ENCODE measurements at places on chromosomes 2 and 18.

DNA sequence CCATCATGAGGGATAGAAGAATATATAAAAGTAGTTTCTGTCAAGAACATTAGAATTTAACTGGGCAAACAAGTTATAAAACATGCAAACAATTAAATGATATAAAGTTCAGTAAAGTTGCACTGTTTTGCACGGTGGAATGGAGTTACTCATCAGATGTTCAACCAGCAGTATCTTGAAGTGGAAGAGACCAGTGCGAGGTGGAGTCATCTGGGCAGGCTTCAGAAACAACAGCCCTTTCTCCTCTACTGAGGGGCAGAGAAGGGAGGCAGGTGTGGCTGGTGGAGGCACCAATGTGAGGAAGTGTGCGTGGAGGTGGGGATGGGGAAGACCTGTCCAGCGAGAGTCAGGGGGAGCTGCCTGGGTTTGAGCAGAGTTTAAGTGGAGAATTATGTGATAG is 7.5 kb downstream of the EFR3B start:
- no peak for DNase-seq

DNA sequence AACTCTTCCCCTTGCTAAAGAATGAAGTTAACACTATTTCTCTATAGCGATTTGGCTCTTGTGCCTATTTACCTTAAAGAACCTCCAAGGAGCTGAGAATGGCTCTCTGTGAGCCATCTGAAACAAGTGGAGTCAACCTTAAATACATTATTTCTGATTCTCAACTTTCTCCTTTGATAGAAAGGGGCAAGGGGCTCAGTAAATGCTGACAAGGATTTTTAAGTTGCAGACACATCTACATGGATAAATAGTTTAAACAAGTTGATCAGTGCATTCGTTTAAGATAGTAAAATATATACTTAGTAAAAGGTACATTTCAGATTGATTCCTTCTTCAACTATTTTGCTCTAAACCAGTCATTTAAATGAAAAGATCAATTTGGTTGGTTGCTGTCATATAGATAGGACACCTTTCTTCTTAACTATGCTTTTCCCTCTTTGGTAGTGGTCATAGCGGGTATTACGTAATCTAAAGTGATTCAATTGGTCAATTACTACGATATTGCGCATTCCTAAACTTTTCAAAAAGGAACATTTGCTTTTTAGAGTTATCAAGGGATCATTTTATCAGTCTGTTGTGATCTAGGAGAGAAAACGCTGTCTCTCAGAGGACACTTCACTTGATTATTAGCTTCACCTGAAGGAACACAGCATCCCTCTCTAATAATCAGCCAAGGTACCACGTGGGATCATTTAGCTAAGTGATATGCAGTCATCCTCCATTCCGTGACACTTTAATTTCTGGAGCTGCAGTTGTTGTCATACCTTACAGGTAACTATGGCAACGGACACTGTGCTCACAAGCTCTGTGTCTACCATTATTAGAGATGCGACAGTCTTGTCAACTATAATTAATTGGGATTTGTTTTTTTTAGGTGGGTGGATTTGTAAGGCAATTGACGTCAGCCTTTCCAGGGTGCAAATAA is 50.9 kb upstream of the KCNE4 start:
- DNase-seq = no peak

- no peak for DNase-seq
Measured at GRCh38 chr2:3107567-3107966, 270.1 kb downstream of the EIPR1 start.

- no peak for DNase-seq
Measured at GRCh38 chr18:51563396-51563795, 365.9 kb upstream of the MEX3C start.

GRCh38 chr2:26870585-26871095 is 22.7 kb downstream of the DPYSL5 start:
- no peak for DNase-seq

DNA sequence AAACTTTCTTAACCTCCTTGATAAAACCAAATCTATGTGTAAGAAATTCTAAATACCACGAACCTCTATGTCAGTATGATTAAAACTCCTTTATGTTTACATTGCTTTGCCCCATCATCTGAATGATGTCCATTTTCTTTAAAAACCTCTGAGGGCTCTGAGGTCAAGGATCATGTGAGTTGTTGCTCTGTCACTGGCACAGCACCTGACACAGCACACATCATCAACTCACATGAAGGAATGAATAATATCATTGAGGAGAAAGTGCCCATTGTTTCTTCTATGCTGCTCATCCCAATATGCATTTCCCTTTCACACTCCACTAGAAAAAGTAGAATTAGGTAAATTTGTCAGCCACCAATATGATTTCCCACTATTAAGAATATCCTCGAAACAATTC is 1178.7 kb upstream of the NRXN1 start:
- no peak for DNase-seq

- DNase-seq = peak; percentile 12
Measured at GRCh38 chr2:144330951-144331673, 188.8 kb downstream of the ZEB2 start.
